ENCODE measurements at places on chromosomes 11 and 22.

GRCh38 chr11:118004543-118005223 is 18.5 kb downstream of the IL10RA start:
- DNase-seq = no peak

DNA sequence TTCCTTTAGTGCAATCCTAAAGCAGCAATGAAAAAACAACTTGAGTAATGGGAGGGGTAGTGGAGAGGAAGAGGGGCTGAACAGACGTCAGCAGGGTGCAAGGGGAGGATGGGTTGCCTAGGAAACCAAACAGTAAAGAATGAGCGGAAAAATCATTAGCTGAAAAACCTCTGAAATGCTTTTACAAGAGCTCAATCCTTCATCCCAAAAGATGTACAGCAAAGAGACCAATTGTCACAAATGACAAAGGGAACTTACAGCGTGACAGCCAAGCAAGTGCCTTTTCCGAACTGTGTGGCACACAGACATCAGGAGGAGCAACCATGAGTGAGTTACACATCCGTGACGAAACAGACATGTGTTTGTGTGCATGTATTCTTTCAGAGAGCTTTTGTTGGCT is 104.6 kb downstream of the SIK3 start:
- DNase-seq = peak; percentile 62

DNA sequence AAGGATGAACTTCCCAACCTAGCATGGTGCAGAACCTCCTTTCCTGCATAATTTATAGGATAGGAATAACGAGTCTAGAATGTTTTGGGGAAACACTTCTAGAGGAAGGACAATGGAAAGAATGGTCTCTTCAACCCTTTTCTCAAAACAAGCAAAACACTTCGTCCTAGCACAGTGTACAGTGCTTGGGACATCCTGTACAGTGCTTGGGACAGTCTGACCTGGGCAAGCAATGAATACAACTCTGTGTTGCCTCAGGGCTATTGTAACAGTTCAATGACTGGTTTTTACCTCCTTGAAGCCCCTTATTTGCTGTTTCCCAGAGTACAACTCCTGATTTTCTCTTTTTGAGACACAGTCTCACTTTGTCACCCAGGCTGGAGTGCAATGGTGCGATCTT is 1.6 kb upstream of the ADAMTS8 start:
- DNase-seq = no peak

GRCh38 chr22:39623603-39624500 is 53.3 kb downstream of the CACNA1I start:
- no peak for DNase-seq

DNA sequence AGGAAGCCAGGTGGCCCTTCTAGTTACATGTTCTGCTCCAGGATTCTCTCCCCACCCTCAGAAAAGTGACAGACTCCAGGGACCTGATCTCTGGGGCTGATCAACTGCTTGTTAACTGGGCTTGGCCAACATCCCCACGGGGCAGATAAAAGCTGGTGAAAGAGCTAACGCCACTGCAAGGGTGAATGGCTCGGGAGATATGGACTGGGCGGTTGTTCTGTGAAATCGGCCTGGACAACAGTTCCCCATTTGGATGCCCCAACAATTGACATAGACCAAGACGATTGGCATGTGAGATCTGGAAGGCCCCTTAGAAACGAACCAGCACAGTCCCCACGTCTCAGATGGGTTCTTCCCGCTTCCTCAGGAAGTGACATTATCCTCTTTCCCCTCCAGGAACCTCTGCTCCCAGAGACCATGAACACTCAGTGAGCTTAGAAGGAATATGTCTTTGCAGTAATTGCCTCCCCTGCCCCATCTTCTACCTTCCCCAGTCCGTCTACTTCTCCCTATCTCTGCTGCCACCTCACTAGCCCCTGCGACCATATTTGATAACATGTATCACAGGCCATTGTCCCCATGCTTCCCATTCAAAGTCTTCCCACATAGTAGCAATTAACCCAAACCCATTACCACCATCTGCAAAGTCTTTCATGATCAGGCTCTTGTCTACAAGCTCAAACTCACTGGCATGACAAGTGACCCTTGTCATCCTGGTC is 5.6 kb upstream of the PRG2 start:
- DNase-seq = no peak

DNA sequence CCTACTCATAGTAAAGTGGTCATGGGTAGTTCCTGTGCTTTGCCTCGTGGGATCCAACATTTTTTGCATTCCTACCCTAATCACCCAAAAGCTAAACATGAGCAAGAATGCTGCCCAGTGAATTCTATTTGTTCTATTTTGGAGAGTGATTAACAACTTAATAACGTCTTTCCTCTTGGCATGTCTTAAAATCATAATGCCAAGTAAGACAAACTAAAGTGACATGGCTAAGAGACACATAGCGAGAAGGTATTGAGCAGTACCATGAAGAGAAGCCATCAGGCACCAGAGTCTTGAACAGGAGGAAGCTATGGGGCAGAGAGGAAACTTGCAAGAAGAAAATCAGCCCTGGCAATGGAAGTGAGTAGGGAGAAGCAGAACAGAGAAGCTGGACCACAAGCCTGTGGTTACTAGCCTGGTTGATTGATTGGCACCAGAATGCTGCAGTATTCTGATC is 32.0 kb downstream of the EXPH5 start:
- no peak for DNase-seq

DNA sequence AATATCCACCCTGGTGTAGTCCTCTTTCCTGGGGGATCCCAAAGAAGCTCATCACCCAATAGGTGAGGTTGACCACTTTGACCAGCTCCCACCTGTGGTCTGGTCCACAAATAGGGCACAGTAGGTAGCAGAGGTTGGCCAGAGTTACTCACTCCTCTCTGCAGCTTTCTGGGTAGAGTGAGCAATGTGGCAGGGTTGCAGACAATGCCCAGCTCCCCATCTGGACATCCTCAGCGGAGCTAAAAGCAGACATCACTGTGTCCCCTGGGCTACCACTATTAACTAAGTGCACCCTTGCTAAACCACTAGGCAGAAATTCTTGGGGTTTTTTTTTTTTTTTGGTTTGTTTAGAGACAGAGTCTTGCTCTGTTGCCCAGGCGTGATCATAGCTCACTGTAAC is 48.4 kb upstream of the TP53I11 start:
- no peak for DNase-seq

- DNase-seq = no peak
Observed at GRCh38 chr11:46279126-46280099, 2.0 kb downstream of the CREB3L1 start.

DNA sequence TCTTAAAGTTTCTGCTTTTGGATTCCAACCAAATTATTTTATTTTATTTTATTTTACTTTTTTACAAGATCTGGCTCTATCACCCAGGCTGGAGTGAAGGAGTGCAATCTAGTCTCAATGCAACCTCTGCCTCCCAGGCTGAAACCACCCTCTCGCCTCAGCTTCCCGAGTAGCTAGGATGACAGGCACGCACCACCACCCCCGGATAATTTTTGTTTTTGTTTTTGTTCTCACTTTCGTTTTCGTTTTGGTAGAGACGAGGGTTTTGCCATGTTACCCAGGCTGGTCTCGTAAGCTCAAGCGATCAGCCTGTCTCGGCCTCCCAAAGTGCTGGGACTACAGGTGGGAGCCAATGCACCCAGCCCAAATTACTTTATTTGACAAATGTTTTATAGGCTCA is 219.8 kb downstream of the ETS1 start:
- DNase-seq = peak; percentile 35

DNA sequence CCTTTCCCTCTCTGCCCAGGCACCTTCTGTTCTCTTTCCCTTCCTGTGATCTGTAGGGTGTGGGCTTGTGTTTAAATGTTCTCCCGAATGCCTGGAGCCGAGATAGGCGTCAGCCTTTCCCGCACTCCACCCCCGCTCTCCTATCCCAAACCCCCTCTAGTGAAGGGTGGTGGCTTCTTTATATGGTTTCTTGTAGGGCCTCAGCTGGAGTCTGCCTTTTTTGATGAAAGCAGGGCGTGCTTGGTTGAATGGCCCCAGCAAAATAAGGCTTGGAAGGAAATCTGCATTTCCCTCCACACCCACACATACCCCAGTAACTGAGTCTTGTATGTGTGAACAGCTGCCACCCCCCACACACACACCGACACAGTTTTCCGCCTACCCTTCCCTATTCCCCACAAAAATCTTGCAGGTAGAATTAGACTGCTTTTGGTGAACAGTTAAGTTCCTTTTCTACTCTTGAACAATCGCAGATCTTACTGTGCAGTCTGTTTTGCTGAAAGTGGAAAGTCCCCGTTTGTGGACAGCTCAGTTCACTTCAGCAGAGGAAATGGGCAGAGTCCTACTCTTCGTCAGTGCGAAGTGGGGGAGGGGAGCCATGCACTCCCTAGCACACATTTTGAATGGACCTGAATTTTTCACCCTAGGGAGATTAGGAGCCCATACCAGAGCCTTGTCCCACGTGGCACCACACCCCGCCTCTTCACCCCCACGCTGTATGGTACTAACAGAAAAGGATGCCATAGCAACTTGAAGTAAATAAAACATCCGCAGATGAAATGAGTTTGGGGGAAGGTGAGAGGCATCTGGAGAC is 25.5 kb upstream of the GRK2 start:
- DNase-seq = peak; percentile 87

- no peak for DNase-seq
Observed at GRCh38 chr11:12232160-12232559, 121.8 kb downstream of the MICAL2 start.

DNA sequence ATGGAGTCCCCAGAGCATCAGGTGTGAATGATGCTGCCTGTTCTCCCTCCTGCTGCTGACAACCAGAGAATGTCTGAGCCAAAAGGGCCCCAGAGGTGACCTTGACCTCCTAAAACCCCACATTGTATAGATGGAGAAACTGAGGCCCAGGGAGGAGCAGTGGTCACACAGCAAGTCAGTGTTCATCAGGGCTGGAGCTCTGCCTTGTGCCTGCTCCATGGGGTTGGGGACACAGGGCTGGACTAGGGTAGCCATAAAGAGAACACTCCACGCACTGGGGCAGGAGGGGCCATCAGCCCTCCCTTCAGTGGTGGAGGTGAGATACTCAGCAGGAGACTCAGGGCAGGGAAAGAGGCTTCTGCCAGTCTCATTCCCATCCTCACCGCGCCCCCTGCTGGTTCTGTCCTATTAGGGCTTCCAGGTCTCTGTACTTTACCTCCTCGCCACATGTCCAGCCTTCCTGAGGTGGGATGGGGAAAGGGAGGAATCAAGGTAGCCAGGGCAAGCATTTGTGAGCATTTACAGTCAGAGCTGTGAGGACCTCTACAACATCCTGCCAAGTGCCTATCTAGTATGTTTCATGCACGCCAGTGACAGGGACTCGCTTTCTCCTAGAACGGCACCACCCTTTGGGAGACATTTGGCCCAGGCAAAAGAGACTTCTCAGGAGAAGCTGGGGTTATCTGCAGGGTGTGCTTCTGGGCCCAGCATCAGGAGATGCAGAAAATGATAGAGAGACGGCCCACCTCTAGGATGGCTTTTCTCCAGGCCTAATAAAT is 43.2 kb downstream of the NEU3 start:
- DNase-seq = peak; percentile 53

DNA sequence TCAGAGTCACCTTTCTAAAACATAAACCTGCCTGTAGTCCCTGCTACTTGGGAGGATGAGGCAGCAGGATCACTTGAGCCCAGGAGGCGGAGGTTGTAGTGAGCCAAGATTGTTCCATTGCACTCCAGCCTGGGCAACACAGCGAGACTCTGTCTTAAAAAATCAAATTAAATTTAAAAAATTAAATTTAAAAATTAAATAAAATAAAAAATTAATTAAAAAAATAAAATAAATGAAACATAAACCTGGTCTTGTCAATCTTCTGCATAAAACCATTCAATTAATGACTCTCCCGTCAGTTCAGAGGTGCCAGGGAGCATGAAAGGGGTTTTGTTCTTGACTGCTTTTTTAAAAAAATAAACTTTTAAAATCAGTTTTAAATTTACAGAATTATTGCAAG is 48.6 kb downstream of the CCDC83 start:
- no peak for DNase-seq

- DNase-seq = no peak
Observed at GRCh38 chr11:130423541-130424142, 4.8 kb downstream of the ADAMTS8 start.

GRCh38 chr22:37639070-37639760 is at the start of gene SH3BP1:
TSS of gene SH3BP1 (plus strand) at chr22:37639669. CDS start at chr22:37639788, 119 bp downstream.
- peak; percentile 71 for DNase-seq
